Fibroblast of skin of left quadriceps (primary cell): ENCODE measurements at places on chromosomes 11 and 22.

GRCh38 chr22:22036588-22036987 is 54.0 kb upstream of the TOP3B start:
- DNase-seq: no peak

GRCh38 chr11:70882716-70883085 is 369.7 kb downstream of the SHANK2 start:
- no peak for DNase-seq

DNA sequence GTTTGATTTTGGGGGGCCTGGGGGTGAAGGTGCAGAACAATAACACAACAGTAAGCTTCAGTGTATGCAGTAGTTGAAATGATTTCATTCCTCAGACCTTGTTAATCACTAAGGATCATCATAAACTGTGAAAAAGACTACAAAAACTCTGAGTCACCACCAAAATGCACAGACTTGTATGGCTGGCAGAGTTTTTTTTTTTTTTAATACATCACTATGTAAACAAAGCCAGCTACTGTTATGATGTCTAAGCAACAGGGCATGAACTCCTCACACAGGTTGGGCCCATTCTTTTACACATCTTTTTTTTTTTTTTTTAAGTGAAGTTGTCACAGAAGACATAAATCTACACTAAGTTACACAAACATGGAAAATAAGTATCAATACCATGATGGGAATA is 311.9 kb downstream of the GUCY1A2 start:
- peak; percentile 45 for DNase-seq

DNA sequence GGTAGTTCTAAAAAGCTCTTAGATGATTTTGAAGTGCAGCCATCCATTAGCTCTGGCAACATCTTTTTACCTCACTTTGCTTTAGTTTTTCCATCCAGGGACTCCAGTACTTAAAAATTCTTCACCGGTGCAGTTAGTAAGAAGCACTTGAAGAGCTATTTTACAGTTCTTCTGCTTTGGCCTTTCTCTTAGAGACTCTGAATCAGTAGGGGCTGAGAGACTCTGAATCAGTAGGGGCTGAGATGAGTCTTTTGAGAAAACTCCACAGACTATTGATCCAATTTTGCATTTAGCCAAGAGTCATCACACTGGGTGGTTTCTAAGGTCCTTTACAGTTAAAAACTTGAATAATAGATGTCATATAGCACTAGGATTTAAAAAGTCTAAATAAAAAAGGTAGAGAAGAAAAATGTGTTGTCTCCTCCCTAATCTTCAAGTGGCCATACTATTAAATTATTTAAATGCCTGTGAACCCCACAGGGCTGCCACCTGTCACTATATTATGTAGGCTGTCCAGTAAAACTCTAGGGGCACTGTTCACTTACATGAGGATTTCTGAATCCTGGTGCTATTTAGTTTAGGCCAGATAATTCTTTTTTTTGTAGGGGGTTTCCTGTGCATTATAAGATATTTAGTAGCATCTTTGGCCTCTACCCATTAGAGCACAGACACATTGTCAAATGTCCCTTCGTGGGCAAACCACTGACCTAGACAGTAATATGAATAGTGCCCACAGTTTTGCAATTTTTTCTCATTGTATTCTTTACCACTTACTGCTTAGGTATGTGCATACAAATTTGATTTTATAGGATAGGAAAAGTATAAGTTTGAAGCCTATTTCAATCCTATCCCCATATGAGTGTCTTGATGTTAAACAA is 26.3 kb upstream of the HIKESHI start:
- DNase-seq: no peak

GRCh38 chr11:106998116-106998915 is 20.0 kb downstream of the GUCY1A2 start:
- peak; percentile 91 for DNase-seq

- no peak for DNase-seq
Measured at GRCh38 chr11:130762638-130763037, 153.6 kb downstream of the SNX19 start.

- DNase-seq: no peak
Measured at GRCh38 chr11:1770061-1770460, 6.3 kb upstream of the CTSD start.

GRCh38 chr11:59783632-59784090 is 26.9 kb downstream of the MRPL16 start:
- no peak for DNase-seq

DNA sequence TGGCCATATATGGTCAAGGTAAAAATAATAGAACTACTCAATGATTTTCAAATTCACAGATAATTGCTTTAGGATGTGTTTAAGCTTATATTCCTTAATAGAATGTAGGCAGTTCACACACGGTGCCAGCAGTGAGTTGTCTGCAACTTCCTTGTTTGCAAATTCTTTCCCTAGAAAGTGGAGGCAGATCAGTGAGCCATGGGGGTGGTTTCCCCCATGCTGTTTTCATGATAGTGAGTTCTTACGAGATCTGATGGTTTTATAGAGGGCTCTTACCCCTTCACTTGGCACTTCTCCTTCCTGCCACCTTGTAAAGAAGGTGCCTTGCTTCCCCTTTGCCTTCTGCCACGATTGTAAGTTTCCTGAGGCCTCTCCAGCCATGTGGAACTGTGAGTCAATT is 111.8 kb upstream of the LMO1 start:
- DNase-seq: no peak

GRCh38 chr11:19735157-19735908 is 22.7 kb downstream of the NAV2 start:
- peak; percentile 69 for DNase-seq

DNA sequence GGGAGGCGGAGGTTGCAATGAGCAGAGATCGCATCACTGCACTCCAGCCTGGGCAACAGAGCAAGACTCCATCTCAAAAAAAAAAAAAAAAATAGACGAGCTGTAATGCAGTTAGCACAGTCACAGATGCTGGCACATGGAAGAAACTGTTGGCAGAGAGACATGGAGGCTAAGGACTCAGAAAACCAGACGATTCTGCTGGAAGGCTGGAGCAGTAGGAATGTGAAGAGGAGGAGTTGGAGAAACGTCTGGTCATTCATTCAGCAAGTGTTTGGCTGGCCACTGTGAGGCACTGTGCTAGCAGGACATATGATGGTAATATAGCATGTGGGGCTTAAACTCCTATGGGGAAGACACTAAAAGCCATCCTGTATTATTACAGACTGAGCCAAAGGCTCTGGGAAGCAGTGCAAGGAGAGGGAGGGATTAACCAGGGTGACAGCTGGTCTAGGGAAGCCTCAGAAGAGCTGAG is 5.0 kb downstream of the UQCR10 start:
- DNase-seq: peak; percentile 21

DNA sequence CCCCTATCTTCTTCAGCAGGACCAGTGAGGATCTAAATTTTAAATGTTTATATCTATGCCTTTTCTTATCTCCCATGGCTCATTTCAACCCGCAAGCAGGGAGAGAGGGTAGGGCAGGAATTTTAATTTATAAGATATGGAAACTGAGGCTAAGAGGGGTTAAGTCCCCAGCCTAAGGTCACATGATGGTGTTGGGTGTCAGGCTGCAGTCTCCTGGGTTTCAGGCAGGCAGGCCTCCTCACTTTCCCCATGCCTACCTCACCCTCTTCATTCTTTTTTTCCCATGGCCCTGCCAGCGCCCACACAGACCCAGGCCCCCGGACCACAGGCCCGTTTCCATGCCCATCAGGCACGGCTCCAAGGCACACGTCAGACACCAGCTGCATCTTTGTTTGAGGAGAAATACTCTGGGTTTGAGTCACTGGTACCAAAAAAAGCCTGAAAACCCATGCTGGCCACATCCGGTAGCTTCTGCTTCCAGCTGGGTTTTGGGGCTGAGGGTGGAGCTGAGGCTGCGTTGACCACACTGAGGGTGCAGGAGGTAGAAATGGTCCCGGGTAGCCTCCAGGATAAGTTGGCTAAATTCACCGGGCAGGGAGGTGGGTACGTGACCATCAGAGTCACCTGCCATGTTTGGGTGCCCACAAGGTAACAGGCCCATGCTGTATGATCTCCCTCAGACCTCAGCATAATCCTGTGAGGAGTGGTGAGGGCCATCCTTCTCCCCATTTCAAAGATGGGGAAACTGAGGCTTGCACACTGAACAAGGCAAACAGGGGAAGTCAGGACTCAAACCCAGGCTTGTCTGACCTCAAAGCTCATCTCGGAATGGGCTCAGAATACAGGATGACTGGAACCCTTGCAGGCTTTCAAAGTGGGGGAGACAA is 7.5 kb downstream of the CRYBB1 start:
- peak; percentile 50 for DNase-seq

- DNase-seq: no peak
Measured at GRCh38 chr11:107682171-107682570, 29.7 kb downstream of the SLN start.

- DNase-seq: peak; percentile 32
Measured at GRCh38 chr22:47011131-47011858, 248.8 kb downstream of the TBC1D22A start.

DNA sequence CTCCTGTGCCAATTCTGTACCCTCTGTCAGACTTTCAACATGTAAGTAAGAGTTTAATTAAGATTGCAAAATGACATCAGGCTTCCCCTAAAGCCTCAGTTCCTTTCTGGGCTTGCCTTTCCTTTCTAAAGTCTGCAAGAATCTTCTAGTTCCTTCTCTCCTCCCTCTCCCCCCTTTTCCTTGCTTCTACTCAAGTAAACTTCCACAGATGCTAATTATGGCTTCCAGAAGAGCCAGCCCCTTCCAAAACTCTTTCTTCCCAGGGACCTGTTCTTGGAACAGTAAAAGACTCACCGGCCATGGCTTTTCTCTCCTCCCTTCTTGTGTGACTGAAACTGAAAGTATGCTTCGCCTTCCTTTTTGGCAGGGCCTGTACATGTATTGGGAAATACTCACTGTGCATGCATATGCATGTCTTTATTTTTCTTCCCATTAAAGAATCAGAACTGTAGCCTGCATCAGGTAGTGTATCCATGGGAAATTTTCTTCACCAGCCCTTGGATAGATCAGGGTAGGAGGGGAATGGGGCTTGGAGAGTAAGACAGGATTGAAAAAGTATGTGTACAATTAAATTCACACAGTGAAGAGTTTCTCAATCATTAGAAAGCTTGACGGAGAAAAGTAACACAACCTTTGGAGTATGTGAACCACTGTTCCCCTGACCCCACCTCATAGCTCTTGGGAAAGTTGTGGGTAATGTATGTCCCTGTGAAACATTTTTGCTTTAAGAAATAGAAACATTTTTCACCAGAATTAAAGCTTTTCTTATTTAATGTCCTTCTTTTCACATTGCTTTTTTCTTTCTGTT is at the start of gene CASP1:
TSS of gene CASP1 (minus strand) at position 332 of the 808 bp plus-strand sequence. CDS start at position 301, 31 bp downstream.
- DNase-seq: peak; percentile 69

DNA sequence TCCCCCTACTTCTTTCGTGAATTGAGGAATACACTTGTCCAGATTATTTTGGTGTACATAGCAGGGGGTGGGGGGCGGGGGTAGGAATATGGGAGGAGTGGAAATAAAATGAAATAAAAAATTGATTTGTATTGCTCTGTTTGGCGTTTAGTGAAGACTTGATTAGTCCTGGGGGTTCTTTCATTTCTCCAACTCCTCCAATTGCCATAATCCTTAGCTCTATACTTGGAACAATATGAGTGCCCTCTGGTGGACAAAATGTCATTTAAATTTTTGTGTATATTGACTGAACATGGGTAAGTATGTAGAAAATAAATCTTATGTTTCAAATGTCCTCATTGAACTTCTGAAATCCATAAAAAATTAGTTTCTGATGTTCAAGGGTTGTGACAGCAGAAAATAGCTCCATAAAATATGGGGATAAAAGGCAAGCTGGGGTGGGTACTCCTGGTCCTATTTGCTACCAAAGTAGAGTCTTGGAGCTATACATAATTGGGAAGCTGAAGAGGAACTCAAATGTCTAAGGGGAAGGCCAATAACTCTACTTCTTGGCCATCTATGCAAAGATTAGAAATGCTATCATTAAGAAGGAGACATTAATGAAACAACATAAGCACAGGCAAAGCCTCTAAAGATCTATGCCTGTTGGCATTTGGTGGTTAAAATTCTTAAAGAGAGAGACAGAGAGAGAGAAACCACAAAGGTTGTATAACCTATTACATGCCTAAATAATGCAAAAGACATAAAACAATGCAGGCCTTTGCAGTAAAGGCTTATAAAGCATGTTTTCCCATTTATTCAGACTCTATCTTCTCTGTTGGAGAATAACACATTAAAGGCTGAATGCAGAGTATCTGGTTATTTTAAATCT is 421.6 kb downstream of the METTL15 start:
- DNase-seq: peak; percentile 60

- DNase-seq: no peak
Measured at GRCh38 chr11:66285250-66285947, 3.5 kb downstream of the YIF1A start.

GRCh38 chr22:47055921-47056320 is 293.5 kb downstream of the TBC1D22A start:
- no peak for DNase-seq

DNA sequence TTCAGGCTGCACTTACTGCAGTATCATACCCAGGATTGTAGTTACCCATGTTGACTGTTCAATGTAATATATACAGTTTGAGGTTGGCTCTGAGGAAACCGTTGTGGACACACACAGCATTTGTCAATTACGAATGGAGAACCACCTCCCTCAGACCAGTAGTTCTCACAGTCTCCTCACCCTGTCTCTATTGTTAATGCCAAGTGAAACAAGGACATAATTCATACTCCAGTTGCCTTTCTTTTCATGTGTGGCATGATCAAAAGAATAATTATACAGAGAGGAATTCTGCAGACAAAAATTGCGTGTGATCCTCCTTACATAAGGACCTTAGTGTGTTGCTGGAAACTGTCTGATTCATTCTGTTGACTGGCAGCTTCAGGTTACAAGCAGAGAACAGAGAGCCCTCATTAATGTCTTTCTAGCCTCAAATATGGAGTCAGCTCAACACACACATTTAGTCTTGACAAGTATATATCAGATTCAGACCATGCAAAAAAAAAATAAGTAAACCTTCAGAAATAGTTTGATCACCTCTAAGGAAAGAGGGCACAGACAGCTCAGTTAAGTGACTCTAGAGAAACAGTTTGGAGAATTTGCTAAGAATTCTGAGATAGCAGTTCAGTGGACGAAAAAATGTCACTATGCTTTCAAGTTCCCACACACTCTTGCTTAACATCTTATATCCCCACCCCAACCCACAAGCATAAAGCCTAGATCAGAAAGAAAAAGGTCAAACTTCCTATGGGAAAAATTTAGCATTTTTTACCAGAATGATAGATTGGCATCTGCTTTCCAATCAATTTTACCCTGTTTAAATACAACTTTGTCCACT is 96.1 kb downstream of the MAML2 start:
- DNase-seq: no peak

DNA sequence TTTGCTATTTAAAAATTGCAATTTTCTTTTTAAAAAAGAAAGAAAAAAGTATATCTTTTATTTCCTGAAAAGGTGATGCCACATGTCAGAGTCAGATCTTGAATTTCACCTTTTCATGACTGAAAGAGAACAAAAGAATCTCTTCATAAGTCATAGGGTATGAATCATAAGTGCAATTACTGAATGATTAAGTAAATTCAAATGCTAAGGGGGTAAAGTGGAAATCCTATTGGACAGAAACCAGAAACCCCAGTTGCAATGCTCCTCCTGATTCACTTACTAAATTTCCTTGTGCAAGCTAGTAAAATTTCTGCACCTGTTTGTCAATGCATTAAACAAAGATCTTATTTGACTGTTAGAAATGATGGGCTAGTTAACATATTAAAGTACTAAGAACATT is 8.2 kb upstream of the PRRG4 start:
- DNase-seq: no peak

- DNase-seq: no peak
Measured at GRCh38 chr22:37472418-37473006, 13.7 kb downstream of the MFNG start.
